Type B pancreatic cell (in vitro differentiated cells): ENCODE measurements at places on chromosomes 7 and 10. TPM values are rescaled to one million over a fixed set of nuclear protein-coding genes. Genes with fewer than 3 reads are reported as not detected.

STRIP2 gene
- total RNA-seq, result 1.00 and 8.7 TPM in 2 replicates

DNA sequence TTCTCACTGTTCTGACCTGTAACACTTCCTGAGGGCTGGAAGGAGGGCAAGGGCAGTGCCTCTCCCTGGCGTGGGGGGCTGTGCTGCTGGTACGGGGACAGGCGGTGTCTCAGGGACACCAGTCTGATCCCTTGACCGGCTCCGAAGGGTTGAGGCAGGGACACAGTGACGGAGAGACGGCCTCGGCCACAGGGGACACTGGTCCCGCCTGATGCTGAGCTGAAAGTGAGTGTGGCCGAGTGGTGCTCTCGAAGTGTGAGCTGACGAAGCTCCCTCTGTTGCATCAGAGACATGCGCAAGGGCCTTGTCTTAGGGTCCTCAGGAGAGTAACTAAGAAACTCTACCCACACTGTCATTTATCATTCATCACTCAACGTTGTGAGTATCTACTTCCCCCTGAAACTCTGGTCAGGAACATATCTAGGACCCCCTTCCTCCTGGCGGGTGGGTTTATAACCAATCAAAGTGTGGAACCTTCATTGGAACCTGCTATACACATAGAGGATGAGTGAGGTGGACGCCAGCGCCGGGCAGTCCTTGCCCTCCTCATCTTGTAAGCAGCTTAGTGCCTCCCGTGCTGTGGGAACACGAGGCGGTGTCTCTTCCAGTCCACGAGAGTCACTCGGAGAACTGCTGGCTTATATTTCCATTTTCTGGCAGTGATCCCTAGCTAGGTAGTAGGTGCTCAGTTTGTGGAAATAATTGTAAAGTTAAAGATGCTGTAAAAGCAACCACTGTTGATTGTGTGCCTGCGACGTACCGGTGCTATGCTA lies 283.1 kb downstream of the DNAJB6 start:
- H3K36me3 ChIP-seq, result no peaks in the 10 kb centered on the region
- H3K27me3 ChIP-seq, result no peaks in the 10 kb centered on the region
- H3K4me3 ChIP-seq, result no peak overlapping the region
- H3K4me1 ChIP-seq, result no peaks in the 10 kb centered on the region
- no peak overlapping the region for H3K27ac ChIP-seq

CFAP58 gene
- total RNA-seq, result 0.24 and 0.34 TPM in 2 replicates

DNA sequence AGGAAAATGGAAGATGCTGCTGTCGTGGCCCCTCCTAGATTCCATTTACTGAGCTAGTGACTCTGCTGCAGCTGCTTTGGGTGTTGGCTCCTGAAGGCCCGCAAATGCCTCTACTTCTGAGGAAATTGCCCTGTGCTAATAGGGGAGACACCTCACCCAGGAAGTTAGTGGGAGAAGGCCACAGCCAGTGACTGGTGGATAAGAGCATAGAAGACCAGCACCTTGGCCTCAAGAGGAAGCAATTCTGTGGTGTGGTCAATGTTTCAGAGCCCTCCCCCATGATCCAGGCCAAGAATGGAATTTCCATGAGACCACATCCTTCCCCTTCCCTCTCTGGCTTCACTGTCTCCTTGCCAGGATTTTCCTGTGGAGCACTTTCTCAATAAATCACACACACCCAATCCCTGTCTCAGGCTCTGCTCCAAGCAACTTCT lies 25.0 kb upstream of the FZD1 start:
- H3K27ac ChIP-seq, result no peak overlapping the region
- no peak for DNase-seq
- H3K4me1 ChIP-seq, result peaks cover 25% of the 10 kb centered on the region
- H3K27me3 ChIP-seq, result no peaks in the 10 kb centered on the region
- H3K4me3 ChIP-seq, result no peak overlapping the region

- H3K4me3 ChIP-seq, result peak overlapping the region; percentile 97
- peaks cover 4% of the 10 kb centered on the region for H3K4me1 ChIP-seq
- H3K27me3 ChIP-seq, result peaks cover 72% of the 10 kb centered on the region
These were observed 432 bp upstream of the CAMK2B start for GRCh38 chr7:44325811-44326241.

ARHGAP19 gene
- 7.3 and 19.8 TPM in 2 replicates for total RNA-seq

HABP2 gene
- 7.5 and 20.5 TPM in 2 replicates for total RNA-seq

- no peaks in the 10 kb centered on the region for H3K27me3 ChIP-seq
- DNase-seq, result no peak
- H3K4me1 ChIP-seq, result no peaks in the 10 kb centered on the region
- H3K4me3 ChIP-seq, result no peak overlapping the region
- no peaks in the 10 kb centered on the region for H3K36me3 ChIP-seq
These were observed 42.4 kb downstream of the XRCC2 start for GRCh38 chr7:152633504-152633903.

LEP gene
- not detected in 2 replicates for total RNA-seq

C10orf143 gene
- 1.8 and 3.0 TPM in 2 replicates for total RNA-seq

DNA sequence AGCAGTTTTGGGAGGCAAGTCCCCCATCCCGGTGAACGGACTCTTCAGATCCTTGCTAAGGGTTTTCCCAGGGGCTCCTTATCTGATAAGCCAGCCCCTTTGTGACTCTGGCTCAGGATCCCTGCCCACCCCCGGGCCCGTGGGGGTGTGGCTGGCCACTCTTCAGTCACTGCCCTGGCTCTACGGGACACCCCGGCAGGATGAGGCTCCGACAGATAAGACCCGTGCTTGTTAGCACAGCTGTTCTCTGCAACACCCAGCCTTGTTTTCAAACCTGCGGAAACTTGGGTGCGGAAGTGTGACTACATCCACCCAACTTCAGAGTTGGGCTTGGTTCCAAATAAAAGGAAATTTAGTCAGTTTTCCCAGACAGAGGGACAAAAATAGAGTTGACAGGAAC lies 66.7 kb upstream of the PODXL start:
- peaks cover 12% of the 10 kb centered on the region for H3K4me1 ChIP-seq
- H3K27me3 ChIP-seq, result peaks cover 4% of the 10 kb centered on the region
- no peak for DNase-seq
- H3K27ac ChIP-seq, result no peak overlapping the region
- no peaks in the 10 kb centered on the region for H3K36me3 ChIP-seq

ZNF425 gene
- 4.5 and 7.0 TPM in 2 replicates for total RNA-seq

DNA sequence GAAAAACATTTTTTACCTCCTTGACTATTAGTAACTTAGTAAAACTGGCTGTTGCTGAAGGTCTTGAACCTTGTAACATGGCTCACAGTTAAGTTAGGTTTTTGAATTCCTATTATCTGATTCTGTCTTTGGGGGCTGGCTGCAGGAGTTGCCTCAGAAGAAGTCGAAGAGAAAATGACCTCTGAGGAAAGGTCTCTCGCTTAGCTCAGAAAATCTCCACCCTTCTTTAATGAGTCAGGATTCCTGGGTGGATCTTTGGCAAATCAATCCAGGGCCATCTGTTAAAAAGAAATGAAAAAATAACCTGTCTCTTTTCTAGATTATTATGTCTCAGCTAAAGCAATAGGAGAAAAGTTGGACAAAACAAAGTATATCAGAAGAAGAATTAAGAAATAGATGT lies 267.8 kb upstream of the SEMA3C start:
- DNase-seq, result no peak
- no peak overlapping the region for H3K27ac ChIP-seq
- no peaks in the 10 kb centered on the region for H3K4me1 ChIP-seq

GRCh38 chr10:79316671-79317431 lies 30.4 kb upstream of the PPIF start:
- peaks cover 27% of the 10 kb centered on the region for H3K4me1 ChIP-seq
- no peak for DNase-seq
- H3K4me3 ChIP-seq, result peak overlapping the region; percentile 49
- H3K27ac ChIP-seq, result peak overlapping the region; percentile 64
- H3K36me3 ChIP-seq, result no peaks in the 10 kb centered on the region

IDI2 gene
- not detected in 2 replicates for total RNA-seq
